Memory B cell (primary cell): ENCODE measurements at places on chromosomes 5 and 9.

GRCh38 chr9:19521205-19521604, 112.4 kb downstream of the ACER2 start:
- no peak for DNase-seq

- DNase-seq, result no peak
Observed at GRCh38 chr9:91690540-91691249, 259.3 kb downstream of the ROR2 start.

DNA sequence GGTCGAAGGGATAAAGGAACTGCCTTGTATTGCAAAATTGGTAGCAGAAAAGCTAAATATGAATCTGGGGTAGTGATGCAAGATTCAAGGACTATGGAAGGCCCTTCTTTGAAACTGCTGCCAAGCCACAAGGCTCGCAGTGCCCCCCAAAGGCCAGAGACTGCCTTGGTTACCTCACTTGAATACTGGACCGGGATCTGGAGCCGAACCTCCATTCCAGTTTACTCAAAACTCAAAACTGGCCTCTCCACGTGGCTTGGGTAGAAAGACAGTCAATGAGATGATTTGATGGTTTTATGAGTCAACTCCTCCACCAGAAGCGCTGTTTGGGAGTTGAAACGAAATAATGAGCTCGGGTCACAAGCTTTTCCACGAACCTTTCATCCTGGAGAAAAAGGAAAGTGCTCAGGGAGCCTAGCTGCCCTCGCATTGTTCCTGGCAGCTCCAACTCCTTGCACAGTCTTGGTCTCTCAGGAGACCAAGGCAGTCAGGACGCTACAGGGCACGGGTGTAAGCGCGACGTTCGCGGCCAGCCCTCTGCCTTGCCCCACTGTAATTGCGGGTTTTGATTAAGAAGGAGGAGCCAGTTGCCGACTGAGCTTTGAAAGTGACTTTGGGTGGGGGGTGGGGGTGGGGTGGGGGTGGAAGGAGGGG, 2.8 kb downstream of the ST8SIA4 start:
- DNase-seq, result no peak

DNA sequence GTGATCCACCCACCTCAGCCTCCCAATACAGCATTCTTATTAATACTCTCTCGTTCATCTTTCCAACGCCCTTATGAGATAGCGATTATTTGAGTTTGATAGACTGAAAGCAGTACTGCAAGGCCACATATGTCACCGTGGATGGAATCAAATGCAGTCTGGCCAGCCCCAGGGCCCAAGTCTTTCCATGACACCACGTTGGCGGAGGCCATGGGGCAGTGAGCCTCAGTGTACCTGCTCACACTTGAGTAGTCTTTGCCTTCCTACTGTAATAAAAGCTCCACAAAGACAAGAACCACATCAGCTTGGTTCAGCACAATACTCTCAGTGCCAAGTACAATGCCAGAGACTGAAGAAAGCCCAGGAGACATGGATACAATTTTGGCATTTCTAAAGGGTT, 88.5 kb downstream of the TTLL11 start:
- no peak for DNase-seq

DNA sequence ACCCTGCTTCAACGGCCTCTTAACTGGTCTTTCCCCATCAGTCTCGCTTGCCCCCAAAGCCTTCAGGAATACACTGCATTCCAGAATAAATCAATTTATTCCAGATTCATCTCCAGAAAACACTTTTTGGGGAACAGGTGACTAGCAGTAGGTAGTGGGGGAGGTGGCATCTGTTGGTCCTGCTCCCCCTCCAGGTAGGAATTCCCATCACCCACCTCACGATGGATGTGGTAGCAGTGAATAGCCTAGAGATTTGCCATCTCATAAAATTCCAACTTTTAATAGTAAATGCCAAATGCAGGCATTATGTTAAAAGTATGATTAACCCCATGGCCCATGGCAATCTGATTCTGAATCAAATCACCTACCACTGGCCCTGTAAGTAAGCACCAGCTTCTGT, 142.7 kb downstream of the MED27 start:
- no peak for DNase-seq

DNA sequence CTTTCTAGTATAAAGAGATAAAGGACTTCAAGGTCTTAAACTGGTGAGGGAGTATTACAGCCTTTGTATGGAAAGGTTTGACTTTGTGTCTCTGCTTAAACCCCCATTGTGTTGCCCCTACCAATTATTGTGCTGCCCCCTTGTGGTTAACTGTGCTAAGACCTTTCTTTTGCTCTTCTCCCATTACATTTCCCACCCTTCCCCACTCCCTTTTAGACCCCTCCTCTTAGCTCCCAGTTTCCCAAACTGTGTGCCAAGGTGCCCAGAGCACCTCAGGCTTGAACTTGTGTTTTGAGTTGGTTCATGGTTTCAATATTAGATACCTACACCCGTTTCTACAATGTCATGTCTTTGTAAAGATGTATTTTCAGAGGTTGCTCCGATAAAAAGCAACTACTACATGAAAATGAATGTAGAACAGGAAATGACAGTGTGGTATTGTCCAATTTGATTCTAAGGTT, 2.9 kb downstream of the JAK2 start:
- peak; percentile 59 for DNase-seq

DNA sequence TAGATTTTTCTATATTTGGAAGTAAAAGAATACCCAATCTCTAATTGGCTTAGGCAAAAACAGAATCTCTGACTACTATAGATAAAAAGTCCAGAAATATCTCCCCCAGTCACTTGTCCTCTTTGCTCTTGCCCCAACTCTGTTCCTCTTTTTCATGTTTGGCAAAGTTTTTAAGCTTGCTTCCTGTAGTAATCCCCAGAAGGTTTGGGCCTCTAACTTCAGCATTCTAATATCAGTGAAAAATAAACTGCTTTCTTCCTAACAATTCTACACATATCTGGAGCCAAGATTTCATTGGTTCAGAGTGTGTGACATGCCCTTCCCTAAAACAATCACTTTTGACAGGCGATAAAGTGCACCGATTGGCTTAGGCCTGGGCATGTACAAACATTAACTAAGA, 1680.3 kb downstream of the MAT2B start:
- DNase-seq, result no peak
